Tibial nerve (tissue), 4 donors: ENCODE measurements at places on chromosomes 6 and 20.

- H3K27ac ChIP-seq = no peak overlapping the region
- peaks cover 3% of the 10 kb centered on the region for H3K4me1 ChIP-seq
- no peak overlapping the region for H3K4me3 ChIP-seq
- no peaks in the 10 kb centered on the region for H3K36me3 ChIP-seq
- peak; percentile 22 for DNase-seq
Measured at GRCh38 chr6:146028252-146028795, 538 bp upstream of the GRM1 start.

GRCh38 chr6:109513571-109514071 is 30.6 kb upstream of the ZBTB24 start:
- H3K27ac ChIP-seq = no peak overlapping the region
- H3K4me3 ChIP-seq = no peak overlapping the region
- H3K27me3 ChIP-seq = no peaks in the 10 kb centered on the region
- H3K4me1 ChIP-seq = no peaks in the 10 kb centered on the region
- H3K36me3 ChIP-seq = no peaks in the 10 kb centered on the region

DNA sequence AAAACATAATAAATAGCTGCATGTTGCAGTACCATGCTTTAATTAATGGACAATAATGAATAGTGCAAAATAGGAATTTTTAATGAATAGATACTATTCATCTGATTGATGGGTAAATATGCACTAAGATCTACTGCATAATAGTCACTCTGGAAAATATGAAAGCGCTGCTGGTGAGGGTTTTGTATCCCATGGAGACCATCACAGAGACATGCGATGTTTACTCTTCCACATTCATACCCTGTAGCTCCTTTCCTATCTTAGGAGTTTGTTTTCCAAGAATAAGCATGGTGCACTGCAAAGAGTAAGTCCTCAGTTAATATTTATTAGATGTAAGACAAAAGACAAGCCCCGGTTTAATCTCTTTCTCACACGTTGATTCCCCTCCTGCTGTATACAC is 81.4 kb downstream of the NRSN1 start:
- no peaks in the 10 kb centered on the region for H3K4me1 ChIP-seq
- H3K27ac ChIP-seq = no peak overlapping the region
- no peak for DNase-seq
- H3K27me3 ChIP-seq = no peaks in the 10 kb centered on the region
- H3K36me3 ChIP-seq = no peaks in the 10 kb centered on the region

DNA sequence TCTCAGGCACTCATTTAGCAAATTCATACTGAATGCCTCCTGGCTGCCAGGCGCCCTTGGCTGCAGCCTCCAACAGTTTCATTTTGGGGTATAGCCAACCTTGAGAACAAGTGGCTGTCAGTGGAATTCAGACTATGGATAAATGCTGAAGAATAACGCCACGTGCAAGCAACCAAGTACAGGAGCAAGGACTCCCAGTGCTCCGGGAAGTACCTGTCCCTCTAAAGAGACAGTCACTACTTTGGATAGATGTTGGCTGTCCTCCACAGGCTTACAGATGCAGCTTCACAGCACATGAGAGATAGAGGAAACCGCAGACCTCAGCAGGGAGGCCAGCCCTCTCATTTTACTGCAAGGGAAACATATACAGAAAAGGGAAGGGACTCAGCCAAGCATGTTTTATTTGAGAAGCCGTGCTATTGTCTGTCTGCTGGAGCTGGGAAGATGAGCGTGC is 658.2 kb downstream of the PTPRT start:
- H3K27ac ChIP-seq = no peak overlapping the region
- DNase-seq = peak; percentile 9
- no peaks in the 10 kb centered on the region for H3K4me1 ChIP-seq
- H3K36me3 ChIP-seq = no peaks in the 10 kb centered on the region
- no peak overlapping the region for H3K4me3 ChIP-seq
- H3K27me3 ChIP-seq = no peaks in the 10 kb centered on the region

DNA sequence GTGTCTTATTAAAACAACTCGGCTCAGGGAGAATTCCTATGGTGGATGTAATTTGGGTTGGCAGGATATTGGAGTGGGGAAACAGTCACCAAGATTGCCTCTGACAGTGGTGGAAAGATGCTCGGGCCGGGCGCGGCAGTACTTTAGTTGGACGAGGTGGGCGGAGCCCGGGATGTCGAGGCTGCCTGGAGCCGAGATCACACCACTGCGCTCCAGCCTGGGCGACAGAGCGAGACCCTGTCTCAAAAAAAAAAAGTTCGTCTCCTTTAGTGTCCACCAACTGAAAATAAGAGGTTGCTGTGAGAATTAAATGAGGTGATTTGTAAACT is 621 bp downstream of the NOL7 start:
- DNase-seq = peak; percentile 36
- H3K4me3 ChIP-seq = peak overlapping the region; percentile 87
- H3K36me3 ChIP-seq = peaks cover 15% of the 10 kb centered on the region
- H3K4me1 ChIP-seq = no peaks in the 10 kb centered on the region
- H3K27ac ChIP-seq = peak overlapping the region; percentile 87

- H3K4me1 ChIP-seq = no peaks in the 10 kb centered on the region
- peak overlapping the region; percentile 50 for H3K27ac ChIP-seq
Measured at GRCh38 chr6:132084811-132085509, 133.8 kb upstream of the CCN2 start.
